ENCODE measurements at places on chromosomes 7 and 10.
A peak's percentile ranks its signal among the peaks of the same experiment; 100 is the strongest.

DNA sequence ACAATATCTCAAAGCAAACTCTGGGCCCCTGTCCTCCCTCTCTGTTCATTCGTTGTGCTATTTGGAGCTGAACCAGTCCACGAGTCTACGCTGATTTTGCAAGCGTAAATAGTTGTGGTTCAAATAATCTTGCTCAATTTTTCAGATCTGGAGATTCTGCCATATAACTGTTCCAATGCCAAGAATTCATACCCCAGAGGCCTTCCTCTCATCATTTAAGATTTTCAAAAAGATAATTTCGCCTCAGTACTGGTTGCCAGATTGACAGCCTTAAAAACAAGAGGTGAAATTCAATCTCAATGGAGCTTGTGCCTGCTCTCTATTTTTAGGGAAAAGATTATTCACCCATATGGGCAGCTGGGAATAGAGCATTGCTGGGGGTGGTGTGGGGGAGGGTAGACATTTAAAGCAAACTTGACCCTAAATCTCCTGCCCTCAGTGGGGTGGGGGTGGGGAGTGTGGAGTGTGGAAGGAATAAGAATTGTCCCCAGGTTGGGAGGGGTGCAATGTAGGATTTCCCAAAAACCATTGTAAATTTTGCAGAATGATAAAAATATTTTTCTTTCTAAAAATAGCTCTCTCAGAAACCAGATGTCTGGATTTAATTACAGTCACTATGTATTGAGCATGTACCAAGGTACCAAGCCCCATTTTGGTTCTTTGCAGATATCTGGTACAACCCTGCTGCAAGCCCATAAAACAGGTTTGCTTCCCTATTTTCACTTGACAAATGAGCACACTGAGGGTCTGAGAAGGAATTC, 104.7 kb upstream of the EEPD1 start:
- H3K27ac ChIP-seq: no peak overlapping the region
- no peak overlapping the region for H3K4me3 ChIP-seq
- DNase-seq: no peak
- no peaks in the 10 kb centered on the region for H3K4me1 ChIP-seq

DNA sequence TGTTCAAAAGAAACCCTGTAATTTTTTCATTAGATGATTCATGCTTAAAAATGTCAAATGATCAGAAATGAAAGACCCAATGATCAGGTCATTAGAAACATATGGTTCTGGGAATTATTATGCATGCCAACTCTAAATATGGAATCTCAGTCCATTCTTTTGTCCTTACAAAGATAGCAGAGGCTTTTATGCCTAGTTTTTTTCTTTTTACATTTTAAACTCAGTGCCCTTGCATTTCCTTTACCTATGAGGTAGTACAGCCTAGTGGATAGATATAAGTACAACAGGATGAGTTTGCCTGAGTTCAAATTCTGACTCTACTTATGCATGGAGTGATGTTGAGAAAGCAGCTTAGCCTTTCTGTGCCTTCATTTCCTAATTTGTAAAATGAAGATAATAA, 392.9 kb downstream of the SUGCT start:
- no peaks in the 10 kb centered on the region for H3K27me3 ChIP-seq
- H3K27ac ChIP-seq: no peak overlapping the region
- no peaks in the 10 kb centered on the region for H3K36me3 ChIP-seq
- no peak overlapping the region for H3K4me3 ChIP-seq
- H3K4me1 ChIP-seq: no peaks in the 10 kb centered on the region
- no peak for DNase-seq

DNA sequence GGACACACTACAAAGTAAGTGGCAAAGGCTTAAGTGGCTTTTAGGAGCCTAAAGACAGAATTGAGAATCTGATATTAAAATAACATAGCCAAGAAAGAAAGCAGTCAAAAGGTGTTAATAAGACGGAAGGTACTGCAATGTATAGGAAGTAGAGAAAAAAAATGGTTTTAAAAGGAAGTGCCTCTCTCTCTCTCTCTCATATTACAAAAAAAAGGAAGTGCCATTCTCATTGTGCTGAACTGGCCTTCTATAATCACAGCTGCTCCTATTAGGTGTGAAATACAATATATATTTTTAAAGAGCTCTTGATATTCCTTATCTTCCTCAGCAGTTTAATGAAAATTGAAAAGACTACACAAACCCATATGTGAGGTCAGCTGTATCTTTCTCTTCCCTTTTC, 199.4 kb upstream of the NPVF start:
- DNase-seq: no peak

GRCh38 chr10:118767297-118768040, 12.7 kb upstream of the CACUL1 start:
- H3K36me3 ChIP-seq: no peaks in the 10 kb centered on the region
- DNase-seq: no peak
- H3K27me3 ChIP-seq: no peaks in the 10 kb centered on the region

GRCh38 chr7:157019718-157020451, 9.4 kb upstream of the MNX1 start:
- H3K4me3 ChIP-seq: no peak overlapping the region
- no peak for DNase-seq
- peaks cover 7% of the 10 kb centered on the region for H3K4me1 ChIP-seq
- H3K27ac ChIP-seq: no peak overlapping the region
- peaks cover 84% of the 10 kb centered on the region for H3K27me3 ChIP-seq

DNA sequence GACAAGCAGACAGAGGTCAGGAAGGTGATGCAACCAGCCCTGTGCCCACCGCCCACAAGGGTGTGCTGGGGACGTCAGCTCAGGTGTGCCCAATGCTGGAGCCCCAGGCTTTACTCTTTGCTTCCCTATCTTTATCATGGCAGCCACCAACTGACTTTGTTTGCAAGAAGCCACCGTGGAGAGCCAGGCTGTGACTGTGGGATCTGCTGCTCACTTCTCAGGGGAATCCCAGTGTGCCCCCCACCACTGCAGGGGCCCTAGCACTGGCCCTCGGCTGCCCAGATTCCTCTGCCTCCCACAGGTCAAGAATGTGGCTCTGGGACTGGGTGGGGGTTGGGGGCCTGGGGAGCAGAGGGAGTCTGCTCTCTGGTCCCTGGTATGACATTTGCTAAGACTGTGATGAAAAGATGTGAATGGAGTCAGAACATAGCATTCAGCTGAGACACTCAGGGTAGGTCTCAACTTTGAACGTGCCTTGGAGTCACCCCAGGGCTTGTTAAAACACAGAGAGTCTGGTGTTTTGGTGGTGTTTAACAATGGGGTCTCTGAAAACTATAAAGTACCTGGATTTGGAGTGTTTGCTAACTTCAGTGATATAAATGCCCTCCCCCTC, 47.3 kb downstream of the ARHGAP22 start:
- H3K27ac ChIP-seq: no peak overlapping the region
- no peak for DNase-seq
- H3K36me3 ChIP-seq: no peaks in the 10 kb centered on the region
- no peaks in the 10 kb centered on the region for H3K4me1 ChIP-seq
- peaks cover 28% of the 10 kb centered on the region for H3K27me3 ChIP-seq

DNA sequence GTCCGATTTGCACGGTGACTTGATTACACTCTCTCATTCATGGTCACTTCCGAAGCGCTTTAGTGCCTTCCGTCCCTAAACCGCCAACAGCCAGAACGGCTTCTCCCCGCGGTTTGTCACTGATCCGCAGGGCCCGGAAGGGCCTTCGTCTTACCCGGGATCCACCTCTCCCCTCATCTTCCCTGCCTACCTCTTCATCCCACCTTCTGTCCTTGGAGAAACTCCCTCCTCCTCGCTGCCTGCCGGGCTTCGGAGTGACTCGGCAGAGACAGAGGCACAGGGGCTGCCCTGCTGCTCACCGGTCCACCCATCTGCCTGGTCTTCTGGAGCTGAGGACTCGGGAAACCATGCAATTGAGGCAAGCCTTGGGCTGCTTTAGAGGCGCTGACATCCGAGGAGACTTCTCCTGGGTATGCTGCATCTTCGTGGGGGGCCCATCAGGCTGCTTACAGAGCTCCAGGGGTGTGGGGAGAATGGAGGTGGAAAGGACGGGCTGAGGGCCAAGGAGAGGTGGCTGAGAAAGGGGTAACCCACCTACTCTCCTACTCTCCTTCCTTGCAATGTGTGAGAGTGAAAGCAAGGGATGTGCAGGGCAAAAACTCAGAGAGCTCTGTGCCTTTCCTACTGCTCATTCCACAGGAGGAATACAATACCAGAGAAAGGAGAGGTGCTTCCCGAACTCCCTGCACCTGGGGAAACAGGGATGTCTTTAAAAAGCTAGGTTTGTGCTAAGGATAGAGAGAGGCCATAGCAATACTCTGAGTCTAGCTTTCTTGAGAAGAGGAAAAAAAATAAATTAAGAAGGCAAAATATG, 1.0 kb upstream of the HOXA11 start:
- no peak for DNase-seq
- peaks cover 47% of the 10 kb centered on the region for H3K36me3 ChIP-seq
- peak overlapping the region; percentile 80 for H3K4me3 ChIP-seq

- H3K36me3 ChIP-seq: no peaks in the 10 kb centered on the region
- H3K4me1 ChIP-seq: no peaks in the 10 kb centered on the region
- H3K27me3 ChIP-seq: peaks cover 50% of the 10 kb centered on the region
These were observed 28.2 kb downstream of the SFR1 start for GRCh38 chr10:104150139-104150538.

GRCh38 chr10:125343118-125343925, 183.0 kb upstream of the CTBP2 start:
- no peaks in the 10 kb centered on the region for H3K36me3 ChIP-seq
- H3K4me1 ChIP-seq: no peaks in the 10 kb centered on the region
- no peak overlapping the region for H3K27ac ChIP-seq
- DNase-seq: no peak
- no peak overlapping the region for H3K4me3 ChIP-seq
- H3K27me3 ChIP-seq: peaks cover under 1% of the 10 kb centered on the region

DNA sequence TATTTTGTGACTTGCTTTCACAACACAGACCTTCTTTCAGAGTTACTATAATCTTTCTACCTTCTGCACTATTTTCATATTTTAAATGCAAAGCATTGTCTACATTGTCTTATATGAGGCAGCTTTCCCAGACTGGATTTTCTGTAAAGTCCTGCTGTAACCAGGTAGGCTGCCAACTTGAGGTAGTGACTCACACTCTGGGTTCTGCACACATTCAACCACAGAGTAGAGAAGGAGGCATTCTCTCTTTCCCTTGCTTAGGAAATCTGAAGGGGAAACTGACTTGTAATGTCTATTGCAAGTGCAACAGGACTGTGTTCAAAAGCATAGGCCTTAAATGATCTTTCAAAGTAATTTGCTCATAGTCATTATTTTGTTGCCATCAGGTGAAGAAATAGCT, 461.4 kb downstream of the GRM8 start:
- DNase-seq: no peak
- H3K4me3 ChIP-seq: no peak overlapping the region
- H3K4me1 ChIP-seq: no peaks in the 10 kb centered on the region
- peaks cover 5% of the 10 kb centered on the region for H3K27me3 ChIP-seq
- no peaks in the 10 kb centered on the region for H3K36me3 ChIP-seq

GRCh38 chr10:131816157-131816775, 84.5 kb upstream of the PPP2R2D start:
- no peak for DNase-seq
- H3K27ac ChIP-seq: no peak overlapping the region
- H3K27me3 ChIP-seq: peaks cover 54% of the 10 kb centered on the region
- no peaks in the 10 kb centered on the region for H3K4me1 ChIP-seq
- no peaks in the 10 kb centered on the region for H3K36me3 ChIP-seq

GRCh38 chr7:77459311-77459726, 43.2 kb upstream of the GSAP start:
- no peak overlapping the region for H3K4me3 ChIP-seq
- H3K27ac ChIP-seq: no peak overlapping the region
- no peak for DNase-seq
- H3K36me3 ChIP-seq: no peaks in the 10 kb centered on the region
- H3K27me3 ChIP-seq: no peaks in the 10 kb centered on the region
- H3K4me1 ChIP-seq: no peaks in the 10 kb centered on the region

GRCh38 chr7:41885078-41885477, 182.2 kb upstream of the INHBA start:
- no peak overlapping the region for H3K27ac ChIP-seq
- H3K36me3 ChIP-seq: no peaks in the 10 kb centered on the region
- DNase-seq: no peak
- H3K4me3 ChIP-seq: no peak overlapping the region
- H3K27me3 ChIP-seq: peaks cover 6% of the 10 kb centered on the region
- H3K4me1 ChIP-seq: peaks cover 8% of the 10 kb centered on the region

DNA sequence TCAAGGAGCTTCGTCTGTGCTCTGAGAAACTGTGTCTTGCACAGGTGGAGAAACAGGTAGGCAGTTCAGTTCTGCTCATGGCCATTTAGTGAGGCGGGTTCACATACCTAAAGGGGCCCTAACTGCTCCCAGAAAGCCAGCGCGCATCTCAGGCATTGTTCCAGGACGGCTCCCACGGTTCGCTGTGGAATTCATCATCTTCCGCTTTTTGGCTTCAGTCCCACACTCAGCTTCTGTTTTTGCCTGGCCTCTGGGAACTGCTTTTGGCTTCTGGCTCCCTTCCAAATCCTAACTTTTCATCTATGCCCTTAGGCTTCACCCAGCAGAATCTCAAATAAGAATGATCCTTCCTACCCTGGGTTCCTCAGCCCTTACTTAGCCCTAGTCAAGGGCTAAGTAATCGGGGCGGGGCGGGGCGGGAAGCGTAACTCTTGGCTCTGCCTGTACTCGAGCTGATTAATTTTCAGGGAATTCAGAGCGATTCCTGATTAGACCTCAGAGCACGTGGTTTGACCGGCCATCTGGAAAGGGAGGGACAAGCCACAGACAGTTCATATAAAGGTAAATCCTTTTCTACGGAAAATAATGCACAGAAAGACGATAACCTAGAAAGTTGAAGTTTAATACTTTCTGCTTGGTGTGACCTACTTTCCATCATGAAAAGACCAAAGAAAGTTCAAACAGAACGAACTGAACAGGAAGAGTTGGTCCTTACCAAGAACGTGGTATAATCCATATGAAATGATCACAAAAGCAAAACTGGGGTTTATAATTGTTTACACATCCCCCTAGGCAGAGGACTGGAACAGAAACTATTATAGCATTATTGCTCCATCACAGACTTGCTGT, 105.7 kb downstream of the ST8SIA6 start:
- no peaks in the 10 kb centered on the region for H3K36me3 ChIP-seq
- no peak overlapping the region for H3K4me3 ChIP-seq
- DNase-seq: no peak
- H3K27me3 ChIP-seq: no peaks in the 10 kb centered on the region
- no peak overlapping the region for H3K27ac ChIP-seq
- H3K4me1 ChIP-seq: no peaks in the 10 kb centered on the region

- H3K36me3 ChIP-seq: no peaks in the 10 kb centered on the region
- H3K27ac ChIP-seq: no peak overlapping the region
- DNase-seq: no peak
- peaks cover 56% of the 10 kb centered on the region for H3K27me3 ChIP-seq
These were observed 158.0 kb upstream of the NPVF start for GRCh38 chr7:25386311-25386744.

- DNase-seq: no peak
- H3K4me3 ChIP-seq: no peak overlapping the region
- H3K27ac ChIP-seq: no peak overlapping the region
- no peaks in the 10 kb centered on the region for H3K27me3 ChIP-seq
These were observed 1.8 kb upstream of the OPN1SW start for GRCh38 chr7:128777156-128778123.

Data from effector memory CD8-positive, alpha-beta T cell (primary cell).